ENCODE measurements at places on chromosomes 6 and 20.

DNA sequence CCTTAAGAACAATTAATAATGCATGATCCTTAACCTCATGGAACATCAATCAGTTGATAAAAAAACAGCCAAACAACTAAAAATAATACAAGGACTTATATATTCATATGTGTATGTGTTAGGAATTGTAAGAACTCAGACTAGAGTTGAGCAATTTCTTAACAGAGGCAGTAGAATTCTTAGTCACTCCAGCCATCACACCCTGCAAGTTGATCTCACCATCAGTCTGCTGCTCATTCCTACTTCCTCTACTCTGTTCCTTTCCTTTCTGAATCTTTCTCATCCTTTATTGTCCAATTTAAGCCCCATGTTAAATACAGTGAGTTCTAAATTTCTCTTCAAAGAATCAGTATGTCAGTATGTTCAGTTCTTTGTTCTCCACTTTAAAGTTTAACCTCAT, 2.6 kb downstream of the ZNF165 start:
- DNase-seq: no peak

GRCh38 chr20:48041078-48041780, 255.9 kb upstream of the SULF2 start:
- DNase-seq: no peak

- no peak for DNase-seq
These were observed 191.2 kb upstream of the PREP start for GRCh38 chr6:105593805-105594671.

GRCh38 chr6:1726341-1726768, 116.6 kb downstream of the FOXC1 start:
- DNase-seq: no peak

GRCh38 chr6:39927159-39927558, 7.1 kb downstream of the MOCS1 start:
- DNase-seq: no peak

GRCh38 chr20:16438100-16438499, 135.1 kb downstream of the KIF16B start:
- no peak for DNase-seq

- DNase-seq: no peak
These were observed 168.4 kb upstream of the CDYL start for GRCh38 chr6:4607793-4608192.

DNA sequence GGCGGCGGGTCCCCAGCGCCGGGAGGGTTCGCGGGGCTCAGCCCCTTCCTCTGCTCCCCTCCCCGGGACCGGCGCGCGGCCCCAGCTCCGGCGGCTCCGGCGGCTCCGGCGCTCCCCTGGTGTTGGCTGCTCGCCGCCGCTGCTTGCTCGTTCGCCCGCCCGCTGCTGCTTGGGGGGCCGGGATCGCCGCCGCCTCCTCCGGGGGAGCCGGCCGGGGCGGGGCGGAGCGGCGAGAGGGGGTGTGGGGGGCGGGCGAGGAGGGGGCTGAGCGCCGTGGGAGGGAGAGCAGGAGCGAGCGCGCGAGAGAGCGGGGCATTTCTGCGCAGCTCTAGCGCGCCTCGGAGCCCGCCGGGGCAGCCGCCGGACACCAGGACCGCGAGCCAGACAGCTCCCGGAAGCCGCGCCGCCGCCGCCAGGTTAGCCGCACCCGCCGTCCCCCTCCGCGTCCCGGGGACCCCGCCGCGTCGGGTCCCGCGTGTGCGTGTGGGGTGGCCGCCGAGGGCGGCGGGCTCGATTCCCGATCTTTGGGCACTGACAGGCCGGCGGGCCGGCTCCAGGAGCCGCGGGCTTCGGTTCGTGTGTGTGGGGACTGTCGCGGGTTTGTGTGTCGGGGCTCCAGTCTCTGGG, 62.0 kb upstream of the EPB41L1 start:
- no peak for DNase-seq

GRCh38 chr20:1468117-1468624, 1.5 kb upstream of the NSFL1C start:
- no peak for DNase-seq
